Hematopoietic multipotent progenitor cell treated with erythropoietin and hydrocortisone succinate and interleukin-3 and kit ligand, for 6 days (in vitro differentiated cells): ENCODE measurements at places on chromosomes 1 and 21.

DNA sequence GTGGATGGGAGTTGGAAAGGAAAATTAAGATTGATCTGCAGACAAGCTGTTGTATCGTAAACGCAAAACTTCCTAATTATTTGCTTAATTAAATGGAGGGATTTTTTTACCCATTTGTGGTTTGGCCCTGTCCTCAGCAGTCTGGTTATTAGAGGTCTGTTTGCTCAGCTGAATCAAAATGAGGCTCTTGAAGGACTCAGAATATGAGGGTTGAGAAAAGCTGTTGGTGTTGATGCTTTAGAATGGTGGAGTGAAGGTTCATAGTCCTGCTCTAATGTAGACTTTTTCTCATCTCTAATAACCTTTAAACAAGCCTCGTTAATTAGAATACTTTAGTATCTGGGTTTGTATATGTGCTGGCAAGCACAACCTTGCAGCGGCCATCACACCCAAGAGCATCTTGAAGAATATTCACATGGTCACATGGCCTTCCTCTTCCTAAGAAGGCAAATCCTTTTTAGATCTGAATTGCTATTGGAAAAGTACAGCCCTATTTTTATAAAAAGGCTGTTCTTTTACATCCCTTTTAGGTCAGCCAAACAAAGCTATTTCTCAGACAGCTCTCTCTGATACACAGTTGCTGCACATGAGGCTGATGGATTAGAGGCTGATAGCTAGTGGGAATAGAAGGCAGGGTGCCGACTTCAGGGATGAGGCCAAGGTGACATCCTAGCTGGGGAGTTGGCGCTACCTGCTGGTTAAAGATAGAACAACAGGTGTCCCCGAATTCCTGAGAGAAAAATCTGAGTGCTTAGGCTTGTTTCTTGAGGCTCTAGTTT is 53.8 kb downstream of the MACF1 start:
- DNase-seq: peak; percentile 82

DNA sequence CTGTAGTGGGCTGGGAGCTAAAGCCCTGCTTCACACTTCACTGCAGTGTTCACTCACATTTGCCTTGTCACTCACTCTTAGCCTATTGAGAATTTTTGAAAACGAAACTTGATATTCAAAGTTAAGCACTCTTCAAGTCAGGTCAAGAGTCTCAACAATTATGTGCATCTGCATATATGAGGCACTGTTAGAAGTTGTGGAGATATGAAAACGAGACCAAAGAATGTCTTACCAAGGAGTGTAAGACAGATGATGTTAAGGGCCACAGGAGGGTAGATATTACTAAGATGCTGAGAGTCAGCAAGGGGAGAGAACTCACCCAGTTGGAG is 64.7 kb upstream of the GJA8 start:
- no peak for DNase-seq

DNA sequence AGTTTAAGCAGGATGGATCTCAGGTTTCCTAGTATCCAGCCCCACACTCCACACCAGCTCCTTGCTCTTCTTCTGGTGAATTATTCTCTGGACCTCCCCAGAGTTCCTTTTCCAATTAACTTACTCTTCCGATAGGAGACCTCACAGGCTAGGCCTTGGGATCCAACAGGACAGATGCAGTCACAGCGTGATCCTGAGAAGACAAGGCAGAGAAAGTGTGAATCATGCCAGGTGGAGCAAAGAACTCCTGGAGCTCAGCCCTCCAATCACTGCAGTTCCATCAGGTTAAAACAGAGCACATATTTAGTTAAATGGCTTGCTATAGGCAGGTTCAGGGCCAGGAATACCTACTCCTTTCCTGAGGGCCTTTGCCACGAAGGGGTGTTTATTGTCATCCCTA is 34.1 kb downstream of the C8B start:
- DNase-seq: no peak

GRCh38 chr1:181659321-181659957 is 176.1 kb downstream of the CACNA1E start:
- DNase-seq: no peak

- peak; percentile 79 for DNase-seq
Observed at GRCh38 chr1:151574575-151575529, 34.7 kb downstream of the TUFT1 start.

DNA sequence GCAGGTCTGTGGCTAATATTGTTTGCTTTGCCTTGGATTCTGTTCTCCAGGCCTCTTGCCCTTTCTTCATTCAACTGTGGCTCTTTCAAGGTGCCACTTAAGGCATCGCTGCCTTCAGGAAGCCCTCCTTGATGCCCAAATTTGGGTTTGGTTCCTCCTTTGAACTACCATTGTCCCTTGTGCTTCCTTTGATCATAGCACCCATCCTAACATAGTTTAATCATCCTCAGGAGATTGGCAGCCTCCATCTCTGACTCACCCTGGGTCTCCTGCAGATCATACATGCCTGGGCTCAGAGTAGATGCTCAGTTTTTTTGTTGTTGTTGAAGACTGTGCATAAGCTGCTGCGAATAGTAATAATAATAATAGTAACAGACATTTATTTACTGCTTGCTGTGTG is 54.4 kb upstream of the ACOT11 start:
- DNase-seq: no peak

DNA sequence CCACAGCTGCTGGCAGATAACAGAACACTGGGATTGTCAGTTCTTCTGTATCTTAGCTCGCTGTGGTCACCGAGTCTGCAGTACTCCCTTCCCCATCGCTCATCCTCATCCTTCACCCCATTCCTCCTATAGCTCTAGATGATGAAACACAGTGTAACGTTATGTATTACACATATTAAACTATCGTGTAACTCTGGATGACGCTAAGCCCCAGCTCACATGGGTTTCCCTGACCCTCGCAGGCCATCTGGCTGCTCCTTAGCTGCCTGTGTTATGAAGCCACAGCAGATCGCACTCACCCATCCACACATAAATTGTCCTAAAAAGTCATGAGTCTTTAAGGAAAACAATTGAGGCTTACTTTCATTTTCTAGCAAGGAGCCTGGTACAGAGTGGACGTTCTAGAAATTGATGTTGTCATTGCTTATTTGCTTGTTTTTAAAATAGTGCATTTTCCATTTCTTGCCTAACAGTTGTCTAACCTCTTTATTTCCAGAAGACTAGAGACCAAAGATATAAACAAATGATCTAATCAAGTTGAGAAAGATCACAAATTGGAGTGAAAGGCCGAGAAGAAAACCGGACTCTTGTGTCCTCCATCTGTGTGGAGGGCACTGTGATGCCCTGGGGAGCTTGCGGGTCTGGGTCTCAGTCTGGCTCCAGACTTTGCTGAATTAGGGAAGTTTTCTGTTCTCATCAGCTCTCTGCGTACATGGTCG is 24.3 kb upstream of the PCP4 start:
- DNase-seq: no peak

DNA sequence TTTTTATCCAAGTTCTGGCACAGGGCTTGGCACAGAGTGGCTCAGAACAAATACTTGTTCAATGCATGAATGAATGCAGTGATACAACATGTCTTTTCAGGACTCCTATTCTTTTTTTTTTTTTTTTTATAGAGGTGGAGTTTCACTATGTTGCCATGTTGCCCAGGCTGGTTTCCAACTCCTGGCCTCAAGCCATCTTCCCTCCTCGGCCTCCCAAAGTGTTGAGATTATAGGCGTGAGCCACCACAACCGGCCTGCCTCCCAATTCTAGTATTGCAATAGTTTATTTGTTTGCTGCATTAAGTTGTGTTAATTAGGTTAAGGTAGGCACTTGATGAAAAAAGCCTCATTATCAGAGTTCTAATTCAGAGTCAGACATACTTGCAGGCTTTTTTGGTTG is 17.9 kb downstream of the UBE4B start:
- no peak for DNase-seq

DNA sequence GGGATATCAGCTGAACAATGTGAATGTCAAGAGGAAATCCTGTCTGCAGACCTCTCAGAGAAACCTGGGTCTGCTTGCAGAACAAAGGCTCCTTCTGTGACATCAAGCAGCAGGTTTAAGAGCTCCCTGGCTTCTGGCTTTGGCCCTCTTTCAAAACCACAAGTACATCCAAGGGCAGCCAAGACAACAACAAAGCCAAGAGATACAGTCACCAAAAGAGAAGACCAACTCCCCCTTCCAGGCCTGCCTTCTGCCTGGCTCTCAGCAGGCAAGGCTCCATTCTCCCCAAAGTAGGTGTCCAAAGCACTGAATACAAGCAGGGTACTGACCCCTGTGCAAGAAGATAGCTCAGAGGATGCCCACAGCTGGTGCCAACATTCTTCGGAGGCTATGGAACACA is 11.5 kb downstream of the BCAR3 start:
- peak; percentile 89 for DNase-seq

DNA sequence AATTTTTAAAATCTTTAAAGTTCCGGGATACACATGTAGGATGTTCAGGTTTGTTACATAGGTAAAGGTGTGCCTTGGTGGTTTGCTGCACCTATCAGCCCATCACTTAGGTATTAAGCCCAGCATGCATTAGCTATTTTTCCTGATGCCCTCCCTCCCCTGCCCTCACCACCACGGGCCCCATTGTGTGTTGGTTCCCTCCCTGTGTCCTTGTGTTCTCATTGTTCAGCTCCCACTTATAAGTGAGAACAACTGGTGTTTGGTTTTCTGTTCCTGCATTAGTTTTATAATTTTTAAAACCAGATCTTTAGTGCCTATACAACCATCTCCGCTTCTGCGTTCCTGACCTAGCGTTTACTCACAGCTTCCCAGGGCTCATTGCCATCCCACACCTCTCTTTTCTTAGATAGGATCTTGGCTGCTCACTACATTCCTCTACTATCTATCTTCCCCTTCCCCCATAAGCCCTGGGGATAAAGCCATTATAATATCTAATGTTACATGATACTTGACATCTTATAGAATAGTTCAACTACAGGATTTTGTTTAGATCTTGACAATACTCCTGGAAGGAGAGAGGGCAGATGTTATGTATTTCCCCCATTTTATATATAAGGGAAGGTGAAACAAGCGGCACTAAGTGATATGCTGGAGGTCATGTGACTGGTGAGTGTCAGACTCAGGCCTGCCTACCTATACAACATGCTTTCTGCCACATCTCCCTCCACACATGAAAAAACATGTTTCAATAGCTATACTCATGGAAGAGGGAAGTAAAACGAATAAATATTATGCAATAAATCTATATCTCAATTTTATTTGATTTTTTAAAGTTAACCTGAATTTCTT is 52.3 kb upstream of the DNAJC6 start:
- DNase-seq: peak; percentile 51

GRCh38 chr1:12127206-12127810 is 39.5 kb upstream of the TNFRSF1B start:
- DNase-seq: no peak

- peak; percentile 99 for DNase-seq
Observed at GRCh38 chr1:224503161-224504118, 68.8 kb upstream of the WDR26 start.

DNA sequence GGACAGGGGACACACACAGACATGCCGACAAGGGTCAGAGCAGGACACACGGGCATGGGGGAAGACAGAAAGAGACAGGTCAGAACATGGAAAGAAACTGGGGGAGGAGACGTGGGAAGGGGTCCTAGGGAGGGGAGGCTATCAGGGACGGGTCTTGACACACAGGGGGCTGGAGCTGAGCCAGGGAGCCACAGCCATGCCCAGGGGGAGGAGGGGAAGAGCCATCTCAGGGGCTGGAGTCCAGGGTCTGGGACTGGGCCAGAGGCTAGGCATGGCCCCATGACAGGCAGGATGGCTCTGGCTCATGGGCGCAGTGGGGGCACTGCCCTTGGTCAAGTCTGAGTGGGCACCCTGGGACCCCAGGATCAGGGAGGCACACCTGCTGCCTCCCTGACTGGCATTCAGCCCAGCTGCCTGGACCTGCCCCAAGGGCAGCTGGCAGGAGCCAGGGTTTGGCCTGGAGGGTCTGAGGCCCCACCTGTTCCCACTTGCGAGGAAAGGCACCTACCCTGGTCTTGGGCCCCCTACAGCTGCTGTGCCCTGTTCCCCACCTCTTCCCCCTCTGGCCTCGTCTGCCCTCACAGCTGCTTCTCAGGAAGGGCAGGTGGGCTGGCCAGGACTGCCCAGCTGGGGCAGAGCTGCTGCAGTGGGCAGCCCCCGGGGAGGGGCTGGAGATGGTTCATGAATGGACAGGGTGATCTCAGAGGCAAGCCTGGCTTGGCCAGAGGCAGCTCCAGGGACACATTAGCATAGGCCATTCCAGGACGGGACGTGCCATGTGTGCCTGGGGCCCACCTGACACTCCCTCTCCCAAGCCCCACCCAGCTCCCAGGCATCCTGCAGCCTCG is 42.9 kb downstream of the HSPG2 start:
- no peak for DNase-seq

- DNase-seq: peak; percentile 78
Observed at GRCh38 chr21:37224861-37225839, 42.0 kb downstream of the VPS26C start.

- no peak for DNase-seq
Observed at GRCh38 chr1:55124470-55124869, 85.1 kb downstream of the PCSK9 start.

DNA sequence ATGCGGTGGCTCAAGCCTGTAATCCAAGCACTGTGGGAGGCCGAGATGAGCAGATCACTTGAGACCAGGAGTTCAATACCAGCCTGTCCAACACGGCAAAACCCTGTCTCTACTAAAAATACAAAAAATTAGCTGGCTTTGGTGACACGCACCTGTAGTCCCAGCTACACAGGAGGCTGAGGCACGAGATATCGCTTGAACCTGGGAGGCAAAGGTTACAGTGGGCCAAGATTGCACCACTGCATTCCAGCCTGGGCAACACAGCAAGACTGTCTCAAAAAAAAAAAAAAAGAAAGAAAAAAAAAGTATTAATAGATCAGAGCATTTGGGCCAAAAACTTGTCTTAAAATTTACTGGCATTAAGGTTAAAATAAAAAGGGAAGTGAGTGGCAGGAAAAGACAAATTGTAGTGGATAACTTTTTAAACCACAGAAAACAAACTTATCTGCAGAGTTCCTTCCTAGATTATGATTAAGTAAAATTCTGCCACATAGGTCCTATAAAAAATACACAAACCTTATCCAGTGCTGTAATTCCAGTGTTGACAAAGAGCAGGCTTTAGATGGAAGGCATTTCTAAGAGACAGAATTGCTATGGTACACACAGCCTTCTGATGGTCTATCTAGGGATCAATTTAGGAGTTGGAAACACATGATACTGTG is 53.3 kb downstream of the EIF4G3 start:
- DNase-seq: peak; percentile 53

GRCh38 chr21:16076465-16076864 is 346.7 kb downstream of the USP25 start:
- DNase-seq: no peak

DNA sequence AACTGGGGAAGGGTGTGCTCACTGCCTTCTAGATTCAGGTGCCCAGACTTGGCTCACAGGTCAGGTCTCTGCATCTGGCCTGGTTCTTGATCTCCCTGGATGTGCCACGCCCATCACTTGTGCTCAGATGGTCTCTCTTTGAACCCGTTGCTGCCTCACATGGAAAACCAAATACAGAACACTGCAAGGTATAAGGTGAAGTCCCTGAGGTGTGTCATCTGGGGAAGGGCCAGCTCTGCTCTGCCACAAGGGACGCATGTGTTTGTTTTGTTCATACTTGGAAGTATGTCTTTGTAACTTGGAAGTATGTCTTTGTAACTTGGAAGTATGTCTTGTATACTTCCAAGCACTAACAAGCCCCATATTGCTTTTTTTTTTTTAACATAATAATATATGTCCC is 13.4 kb upstream of the CRNN start:
- DNase-seq: no peak

GRCh38 chr1:14511796-14512585 is 86.5 kb upstream of the KAZN start:
- no peak for DNase-seq

- no peak for DNase-seq
Observed at GRCh38 chr1:2192031-2192995, 2.3 kb downstream of the FAAP20 start.

- no peak for DNase-seq
Observed at GRCh38 chr1:216448011-216448510, 24.8 kb upstream of the USH2A start.
